Spleen (tissue), 13 donors: ENCODE measurements at places on chromosomes 11 and 22.

DNA sequence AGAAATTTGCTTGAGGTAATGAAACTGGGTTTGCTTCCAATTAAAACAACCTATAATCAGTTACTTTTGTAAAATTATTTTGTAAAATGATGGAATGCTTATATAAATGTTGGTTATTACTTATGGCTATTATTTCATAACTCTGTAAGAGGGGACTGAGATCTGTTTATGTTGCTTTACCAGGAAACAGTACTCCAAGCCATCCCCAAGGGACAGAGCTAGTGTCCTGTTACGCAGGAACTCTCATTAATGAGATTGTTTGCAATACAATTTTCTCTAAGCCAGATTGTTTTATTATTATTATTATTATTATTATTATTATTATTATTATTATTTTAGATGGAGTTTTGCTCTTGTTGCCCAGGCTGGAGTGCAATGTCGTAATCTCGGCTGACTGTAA lies 2.3 kb upstream of the NOX4 start:
- DNase-seq = no peak

- no peak for DNase-seq
Observed at GRCh38 chr11:118415739-118416068, 14.3 kb downstream of the ATP5MG start.

- DNase-seq = no peak
Observed at GRCh38 chr11:6653097-6653496, 2.5 kb downstream of the DCHS1 start.

- DNase-seq = peak; percentile 64
Observed at GRCh38 chr11:71843858-71844257, 10.9 kb downstream of the DEFB108B start.

- no peak for DNase-seq
Observed at GRCh38 chr11:109914038-109914437, 179.2 kb upstream of the ZC3H12C start.

DNA sequence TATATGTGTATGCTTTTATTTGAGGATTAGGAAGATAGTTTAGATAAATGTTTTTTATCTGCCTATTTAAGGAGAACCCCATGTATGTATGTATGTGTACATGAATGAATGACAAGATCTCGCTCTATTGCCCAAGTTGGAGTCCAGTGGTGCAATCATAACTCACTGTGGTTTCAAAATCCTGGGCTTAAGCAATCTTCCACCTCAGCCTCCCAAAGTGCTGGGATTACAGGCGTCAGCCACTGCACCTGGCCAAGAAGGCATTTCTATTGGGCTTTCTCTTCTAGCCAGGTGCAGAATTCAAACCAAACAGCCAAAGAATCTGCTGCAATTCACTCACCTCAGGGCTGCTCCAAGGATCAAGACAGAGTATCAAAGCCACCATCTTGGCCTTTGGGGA lies 25.5 kb upstream of the DGKZ start:
- no peak for DNase-seq

DNA sequence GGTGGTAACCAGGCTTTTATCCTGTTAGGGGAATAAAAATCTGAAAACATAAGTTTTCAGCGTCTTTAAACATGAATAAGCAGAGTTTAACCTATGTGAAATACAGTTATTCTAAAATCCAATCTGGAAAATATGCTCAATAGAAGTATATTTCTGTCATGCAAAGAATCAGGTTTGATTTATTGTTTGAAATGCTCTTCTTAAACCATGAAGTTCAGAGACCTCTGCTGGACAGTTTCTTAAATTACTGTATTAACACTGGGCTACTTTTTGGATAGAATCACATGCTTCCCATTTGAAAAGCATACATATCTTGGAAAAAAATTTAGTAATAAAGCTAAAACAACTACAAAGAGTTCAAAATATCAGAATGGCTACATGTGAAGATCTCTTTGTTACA lies 25.4 kb downstream of the APIP start:
- no peak for DNase-seq

DNA sequence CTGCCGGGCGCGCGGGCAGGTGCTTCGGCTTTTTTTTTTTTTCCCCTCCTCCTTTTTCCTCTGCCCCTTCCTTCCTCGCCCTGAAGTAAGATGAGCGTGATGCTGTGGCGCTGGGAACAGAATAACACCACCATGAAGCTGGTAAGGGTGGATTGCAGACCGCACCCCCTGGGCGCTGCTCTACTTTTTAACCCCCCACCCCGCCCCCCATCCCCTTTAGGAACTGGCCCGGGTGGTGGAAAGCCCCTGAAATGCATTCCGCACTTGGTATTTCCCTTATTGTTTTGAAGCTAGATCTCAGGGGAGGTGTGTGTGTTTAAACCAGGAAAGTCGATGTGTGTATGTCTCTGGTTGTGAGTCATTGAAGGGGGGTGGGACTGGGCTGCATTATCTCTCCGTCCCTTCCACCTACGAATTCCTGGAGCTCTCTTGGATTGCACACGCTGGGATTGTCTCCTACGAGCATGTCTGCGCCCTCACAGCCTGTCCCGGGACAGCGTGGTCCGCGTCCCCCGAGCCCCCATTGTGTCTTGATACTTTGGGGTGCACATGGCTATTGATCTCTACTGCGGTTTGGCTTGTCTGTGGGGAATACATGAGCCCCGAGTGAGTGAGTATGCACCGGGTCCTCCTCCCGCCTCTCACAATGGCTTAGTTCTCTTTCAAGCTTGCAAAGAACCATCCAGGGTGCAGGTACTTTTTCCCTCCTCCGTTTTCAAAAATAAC lies 64.9 kb downstream of the NAV2 start:
- no peak for DNase-seq
